Esophagus squamous epithelium (tissue), 5 donors: ENCODE measurements at places on chromosomes 1 and 21.

DNA sequence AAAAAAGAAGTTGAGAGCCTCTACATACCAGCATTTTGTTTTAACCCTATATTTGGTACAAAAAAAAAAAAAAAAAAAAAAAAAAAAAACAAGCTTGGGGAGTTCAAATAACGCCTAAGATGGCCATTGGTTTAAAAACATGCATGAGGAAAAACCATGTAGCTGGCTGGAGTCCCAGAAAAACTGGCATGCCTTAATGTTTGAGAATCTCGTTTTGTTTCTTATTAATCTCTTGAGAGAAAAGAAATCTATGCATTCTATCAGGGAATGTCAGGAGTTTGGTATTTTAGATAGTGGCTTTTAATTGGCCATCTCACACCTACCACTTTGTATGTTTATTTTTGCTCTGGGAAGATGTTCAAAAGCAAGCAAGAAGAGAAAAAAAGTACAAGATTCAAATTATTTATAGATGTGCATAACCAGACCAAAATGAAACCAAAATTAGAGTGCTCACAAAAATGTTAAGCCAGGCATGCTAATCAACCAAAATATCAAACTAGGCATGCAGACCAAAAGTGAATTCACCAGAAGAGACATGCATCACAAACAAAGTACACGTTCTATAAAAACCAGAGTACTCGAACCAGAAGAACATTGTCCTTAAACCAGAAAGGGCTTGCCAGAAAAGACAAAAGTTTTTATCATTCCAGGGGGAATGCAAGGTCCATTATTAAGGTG is 156.6 kb downstream of the AK5 start:
- DNase-seq = no peak

DNA sequence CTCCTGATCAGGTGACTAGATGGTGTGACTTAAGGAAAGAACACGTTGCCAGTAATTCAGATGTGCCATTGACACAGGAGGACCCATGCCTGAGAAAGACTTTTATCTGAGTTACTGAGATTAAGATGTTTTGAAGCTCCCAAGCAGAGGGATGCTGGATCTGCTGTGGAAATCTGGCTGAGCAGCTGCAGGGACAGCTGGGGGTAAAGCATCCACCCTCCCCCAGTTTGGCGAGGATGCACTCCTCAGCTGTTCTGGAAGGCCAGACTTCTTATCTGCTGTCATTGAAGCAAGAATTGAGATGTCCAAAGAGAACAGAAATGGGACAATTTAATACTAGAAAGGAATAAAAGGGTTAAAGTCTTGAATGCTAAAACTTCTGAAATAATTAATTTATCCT is 25.7 kb downstream of the TTC3 start:
- DNase-seq = no peak

- no peak for DNase-seq
Observed at GRCh38 chr1:24082372-24082771, 29.6 kb downstream of the MYOM3 start.

DNA sequence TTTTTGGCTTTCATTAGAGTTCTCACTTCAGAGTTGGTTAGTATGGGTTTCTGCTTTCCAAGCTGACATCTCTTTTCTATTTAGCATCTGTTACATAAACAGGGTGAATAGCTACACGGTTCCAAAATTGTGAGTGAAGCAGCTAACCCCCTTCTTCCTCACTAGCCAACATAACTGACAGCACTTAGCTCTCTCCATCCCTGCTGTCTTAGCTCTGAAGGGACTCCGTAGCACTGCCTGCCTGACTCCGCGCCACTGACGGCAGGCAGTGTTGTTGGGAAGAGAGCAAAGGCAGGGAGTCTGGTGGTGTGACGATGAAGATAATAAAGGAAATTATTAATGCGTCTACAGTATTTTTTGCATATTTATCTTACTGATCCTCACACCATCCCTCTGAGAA is 247.0 kb downstream of the PTBP2 start:
- no peak for DNase-seq

DNA sequence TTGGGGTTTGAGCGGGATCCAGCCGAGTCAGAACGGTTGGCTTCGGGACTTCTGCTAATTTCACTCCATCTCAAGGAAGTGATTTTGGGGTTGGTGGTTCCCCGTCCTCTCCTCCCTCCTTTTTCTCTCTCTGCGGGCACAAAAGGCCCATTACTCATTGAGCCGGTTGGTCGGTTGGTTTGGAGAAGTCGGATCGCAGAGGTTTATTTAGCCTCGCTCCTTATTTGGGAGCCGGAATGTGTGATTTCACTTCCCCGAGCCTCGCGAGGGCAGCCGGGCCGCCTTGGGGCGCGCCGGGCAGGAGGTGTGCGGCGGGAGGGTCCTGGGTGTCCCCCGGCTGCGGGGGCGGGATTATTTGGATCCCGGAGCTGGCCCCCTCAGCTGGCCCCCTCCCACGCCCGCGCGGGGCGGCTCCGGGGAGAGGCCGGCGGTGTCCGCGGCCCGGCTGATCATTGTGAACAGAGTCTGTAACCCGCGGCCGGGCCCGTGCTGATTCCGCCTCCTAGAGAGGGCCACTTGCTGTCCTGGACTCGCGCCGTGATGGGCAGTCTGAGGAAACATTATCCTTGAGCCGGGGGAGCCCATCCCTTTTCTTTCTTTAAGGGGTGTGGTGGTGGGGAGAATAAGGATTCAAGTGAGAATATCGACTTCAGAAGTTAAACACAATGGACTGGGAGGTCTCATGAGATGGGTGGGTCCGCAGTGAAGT is 1.2 kb downstream of the MAPKAPK2 start:
- DNase-seq = no peak

GRCh38 chr1:244197851-244198375 is 146.8 kb downstream of the ZBTB18 start:
- no peak for DNase-seq
